Right renal pelvis (tissue), 4 donors: ENCODE measurements at places on chromosomes 1 and 21. TPM values are rescaled to one million over a fixed set of nuclear protein-coding genes. Genes with fewer than 3 reads are reported as not detected.

DNA sequence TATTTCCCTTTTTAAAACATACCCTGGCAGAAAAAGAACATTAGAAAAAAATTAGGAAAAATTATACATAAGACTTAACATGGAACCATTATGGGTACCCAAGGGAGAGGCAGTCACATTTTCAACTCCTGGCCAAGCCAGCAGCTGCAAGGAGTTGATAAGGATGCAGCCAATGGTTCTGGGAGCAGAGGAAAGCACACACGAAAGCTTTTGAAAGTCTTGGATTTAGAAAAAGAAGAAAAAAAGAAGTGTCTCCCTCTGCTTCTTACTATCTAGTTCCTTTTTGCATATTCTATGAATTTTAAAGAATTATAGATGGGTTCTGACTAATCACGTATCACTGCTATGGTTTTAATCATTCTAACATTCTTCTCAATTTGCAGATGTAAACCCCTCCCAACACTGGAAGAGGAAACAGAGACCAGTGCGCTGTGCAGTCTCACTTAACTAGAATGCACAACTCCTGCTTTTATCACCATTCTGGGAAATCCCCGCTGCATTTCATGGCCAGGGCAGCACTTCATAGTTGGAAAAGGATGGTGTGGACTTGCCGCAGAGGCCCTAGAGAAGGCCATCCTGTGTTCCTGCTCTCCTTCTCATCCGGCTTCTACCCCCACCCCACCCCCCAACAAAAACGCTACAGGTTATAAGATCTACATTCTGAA lies 2.7 kb upstream of the CD58 start:
- DNase-seq = no peak

- no peak for DNase-seq
Measured at GRCh38 chr1:203839081-203839480, 22.3 kb upstream of the SNRPE start.

Gene RIIAD1
- polyA plus RNA-seq = 0.44 TPM

Gene IL10RB
- polyA plus RNA-seq = 28.6 TPM

GRCh38 chr1:228798548-228798947 lies 63.3 kb downstream of the RHOU start:
- DNase-seq = no peak

- DNase-seq = no peak
Measured at GRCh38 chr1:31764312-31765040, at the start of gene ADGRB2. Gene ADGRB2 (minus strand): TSS chr1:31764340. CDS start chr1:31757221, 7,119 bp downstream.

DNA sequence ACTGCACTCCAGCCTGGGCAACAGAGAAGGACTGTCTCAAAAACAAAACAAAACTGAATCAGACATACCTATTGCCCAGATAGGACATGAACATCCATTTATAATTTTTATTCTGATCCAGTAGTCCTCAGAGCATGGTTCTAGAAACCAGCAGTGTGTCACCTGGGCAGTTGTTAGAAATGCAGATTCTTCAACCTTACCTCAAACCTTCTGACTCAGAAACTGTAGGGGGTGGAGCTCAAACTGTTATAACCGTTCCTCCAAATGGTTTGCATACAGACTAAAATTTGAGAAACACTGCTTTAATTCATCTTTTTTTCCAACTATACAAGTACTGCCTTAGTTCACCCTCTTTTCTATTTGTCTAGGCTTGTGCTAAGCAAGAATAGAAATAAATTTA lies 6.0 kb downstream of the NASP start:
- DNase-seq = no peak

Gene TFF3
- 6.2 TPM for polyA plus RNA-seq

GRCh38 chr1:110348050-110348449 lies 8.9 kb downstream of the RBM15 start:
- no peak for DNase-seq

Gene DENND2C
- 3.2 TPM for polyA plus RNA-seq

Gene IL24
- polyA plus RNA-seq = 0.37 TPM

Gene BATF3
- polyA plus RNA-seq = 1.2 TPM

Gene C1QC
- 12.0 TPM for polyA plus RNA-seq

Gene PRMT6
- 48.6 TPM for polyA plus RNA-seq

- DNase-seq = peak; percentile 76
Measured at GRCh38 chr1:9874959-9875635, 35.0 kb downstream of the CTNNBIP1 start.

Gene NCMAP
- 0.69 TPM for polyA plus RNA-seq
